ENCODE measurements at places on chromosomes 4 and X. TPM values are rescaled to one million over a fixed set of nuclear protein-coding genes. Genes with fewer than 3 reads are reported as not detected.
A peak's percentile ranks its signal among the peaks of the same experiment; 100 is the strongest.

Gene ZMAT1
- polyA plus RNA-seq = 29.0 TPM

GRCh38 chr4:43990963-43991362 lies 457.6 kb downstream of the KCTD8 start:
- no peak overlapping the region for H3K4me3 ChIP-seq
- DNase-seq = no peak
- no peak overlapping the region for H3K27ac ChIP-seq
- H3K4me1 ChIP-seq = no peaks in the 10 kb centered on the region

DNA sequence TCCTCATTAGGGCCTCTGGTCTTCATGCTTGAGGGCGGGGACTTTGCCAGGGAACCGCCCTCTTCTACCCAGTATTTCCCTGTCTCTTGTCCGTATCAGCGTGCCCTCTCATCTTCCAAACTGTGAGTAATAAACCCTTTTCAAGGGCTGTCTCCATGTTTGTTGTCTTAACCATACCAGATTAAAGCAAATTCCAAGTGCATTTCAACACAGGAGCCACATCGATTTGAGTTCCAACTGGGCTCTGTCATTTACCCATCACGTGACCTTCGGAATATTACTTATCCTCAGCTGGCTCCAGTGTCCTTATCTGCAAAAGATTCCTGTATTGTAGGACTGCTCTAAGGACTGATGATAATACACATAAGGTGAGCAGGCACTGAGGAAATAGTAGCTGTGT lies 6.4 kb upstream of the PHEX start:
- no peak for DNase-seq
- no peaks in the 10 kb centered on the region for H3K36me3 ChIP-seq
- no peaks in the 10 kb centered on the region for H3K27me3 ChIP-seq
- H3K4me3 ChIP-seq = no peak overlapping the region
- H3K4me1 ChIP-seq = no peaks in the 10 kb centered on the region
- no peak overlapping the region for H3K27ac ChIP-seq

Gene BANK1
- polyA plus RNA-seq = 2.3 TPM

- H3K27me3 ChIP-seq = no peaks in the 10 kb centered on the region
- no peaks in the 10 kb centered on the region for H3K36me3 ChIP-seq
- peaks cover 2% of the 10 kb centered on the region for H3K4me1 ChIP-seq
- no peak overlapping the region for H3K27ac ChIP-seq
- no peak overlapping the region for H3K4me3 ChIP-seq
These were observed 21.2 kb downstream of the SRD5A3 start for GRCh38 chr4:55367084-55367722.

GRCh38 chrX:8879750-8880149 lies 78.6 kb upstream of the FAM9A start:
- DNase-seq = no peak
- no peak overlapping the region for H3K27ac ChIP-seq
- H3K4me1 ChIP-seq = no peaks in the 10 kb centered on the region
- H3K4me3 ChIP-seq = no peak overlapping the region
- H3K27me3 ChIP-seq = no peaks in the 10 kb centered on the region

Gene GPR119
- polyA plus RNA-seq = not detected

- H3K36me3 ChIP-seq = no peaks in the 10 kb centered on the region
- no peak overlapping the region for H3K4me3 ChIP-seq
- no peaks in the 10 kb centered on the region for H3K4me1 ChIP-seq
These were observed 109.2 kb upstream of the CXCL13 start for GRCh38 chr4:77496457-77496856.

DNA sequence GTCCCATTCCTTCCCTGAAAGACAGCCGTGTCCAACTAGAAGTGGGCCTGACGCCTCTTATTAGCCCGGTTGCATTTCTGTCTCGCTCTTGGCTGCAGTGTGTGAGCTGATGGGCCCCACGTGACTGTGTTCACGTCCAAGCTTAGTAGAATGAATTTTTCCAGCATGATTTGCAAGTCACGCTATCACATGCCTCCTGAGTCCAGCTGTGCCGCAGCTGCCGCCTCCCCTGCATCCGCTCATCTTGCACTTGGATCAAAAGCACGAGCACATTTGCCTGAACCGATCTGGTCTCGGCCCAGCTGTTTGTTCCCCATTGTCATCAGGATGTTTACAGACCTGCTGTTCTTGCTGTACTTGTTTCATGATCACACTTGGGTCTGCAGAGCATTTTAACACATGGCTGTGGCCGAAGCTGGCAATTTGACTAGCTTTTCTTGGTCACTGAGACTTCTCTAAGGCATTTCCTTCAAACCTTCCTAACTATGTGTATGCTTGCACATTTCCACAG lies 126.5 kb downstream of the KIT start:
- H3K27me3 ChIP-seq = no peaks in the 10 kb centered on the region
- H3K4me1 ChIP-seq = peaks cover 12% of the 10 kb centered on the region
- peak; percentile 71 for DNase-seq
- H3K36me3 ChIP-seq = no peaks in the 10 kb centered on the region
- peak overlapping the region; percentile 53 for H3K27ac ChIP-seq
- H3K4me3 ChIP-seq = no peak overlapping the region

DNA sequence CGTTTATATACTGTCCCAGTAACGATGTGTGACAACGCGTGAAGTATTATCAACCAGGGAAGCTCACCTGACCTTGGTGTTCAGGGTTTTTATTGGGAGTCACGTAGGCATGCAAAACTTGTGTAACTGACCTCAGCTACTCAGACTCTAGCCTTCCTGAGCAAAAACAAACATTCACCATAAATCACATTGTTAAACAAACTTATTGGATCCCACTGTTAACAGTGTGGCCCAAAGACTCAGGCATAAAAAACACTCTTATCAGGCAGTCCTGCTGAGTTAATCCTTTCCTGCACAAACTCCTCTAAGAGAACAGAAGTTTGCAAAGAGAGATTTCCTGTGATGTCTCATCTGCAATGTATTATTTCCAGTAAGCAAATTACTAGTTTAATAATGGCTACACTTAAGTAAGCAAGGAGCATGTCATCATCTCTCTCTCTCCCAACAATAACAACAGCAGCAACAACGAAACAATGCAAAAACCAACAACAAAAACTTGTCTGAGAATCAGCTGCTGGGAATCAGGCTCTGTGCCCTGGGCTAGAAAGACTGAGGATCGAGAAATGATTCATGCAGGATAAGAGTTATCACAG lies 12.0 kb downstream of the GAGE1 start:
- H3K27me3 ChIP-seq = peaks cover 7% of the 10 kb centered on the region
- no peak for DNase-seq
- H3K36me3 ChIP-seq = no peaks in the 10 kb centered on the region
- H3K27ac ChIP-seq = no peak overlapping the region
- no peaks in the 10 kb centered on the region for H3K4me1 ChIP-seq

Gene UNC5C
- 43.6 TPM for polyA plus RNA-seq

DNA sequence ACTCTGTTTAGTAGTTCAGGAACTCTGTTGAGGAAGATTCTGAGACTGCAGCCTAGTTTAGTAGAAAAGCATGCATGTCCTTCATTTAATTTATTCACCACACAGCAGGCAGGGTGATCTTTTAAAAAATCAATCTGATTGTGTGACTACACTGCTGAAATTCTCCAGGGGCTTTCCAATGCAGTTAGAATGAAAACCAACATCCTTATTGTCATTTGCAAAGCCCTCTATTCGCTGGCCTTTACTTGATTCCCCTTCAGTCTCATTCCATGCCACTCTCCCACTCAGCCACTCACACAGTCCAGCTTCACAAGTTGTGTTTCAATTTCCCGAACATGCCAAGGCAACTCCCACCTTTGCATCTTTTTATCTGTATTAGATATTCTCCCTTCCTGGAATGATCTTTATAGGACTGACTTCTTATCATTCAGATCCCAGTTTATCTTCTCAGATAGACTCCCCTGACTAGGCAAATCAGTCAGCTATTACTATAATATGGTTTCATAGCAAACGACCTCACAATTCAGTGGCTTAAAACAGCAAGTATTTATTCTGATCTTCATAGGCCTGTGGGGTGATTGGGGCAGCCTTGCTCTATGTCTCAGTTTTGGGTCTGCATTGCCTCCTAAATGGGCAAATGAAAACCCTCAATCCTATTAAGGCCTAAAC lies 21.3 kb upstream of the FTHL17 start:
- no peaks in the 10 kb centered on the region for H3K27me3 ChIP-seq
- H3K27ac ChIP-seq = no peak overlapping the region
- H3K36me3 ChIP-seq = no peaks in the 10 kb centered on the region
- H3K4me3 ChIP-seq = no peak overlapping the region
- H3K4me1 ChIP-seq = no peaks in the 10 kb centered on the region

DNA sequence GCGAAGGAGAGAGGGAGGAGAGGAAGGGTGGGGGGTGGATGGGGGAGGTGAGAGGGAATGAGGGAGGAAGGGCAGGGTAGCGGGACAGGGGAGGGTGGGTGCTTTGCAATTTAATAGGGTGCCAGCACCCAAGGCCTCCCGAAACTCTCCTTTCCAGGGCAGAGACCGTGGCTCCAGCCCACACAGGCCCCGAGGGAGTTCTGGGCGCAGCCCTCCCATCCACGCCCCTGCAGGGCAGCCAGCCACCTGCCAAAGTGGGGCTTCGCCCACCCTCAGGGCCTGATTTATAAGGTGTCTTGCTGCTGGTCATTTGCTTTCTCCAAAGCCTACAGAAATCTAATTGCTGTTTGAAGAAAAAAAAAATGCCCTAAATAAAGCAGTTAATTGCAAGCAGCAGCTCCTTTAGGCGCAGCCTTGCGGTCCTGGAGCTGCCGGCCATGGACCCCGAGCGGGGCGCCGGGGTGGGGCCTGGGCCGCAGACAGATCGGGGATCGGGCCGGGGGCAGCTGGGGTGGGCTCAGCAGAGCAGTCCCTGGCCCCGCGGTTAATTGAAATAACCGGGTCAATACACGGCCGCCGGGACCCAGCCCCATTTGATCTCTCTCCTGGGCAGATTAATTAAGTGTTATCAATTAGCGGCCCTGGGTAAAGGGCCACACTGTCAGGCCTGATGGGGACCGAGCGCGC lies 106.0 kb upstream of the NKX1-1 start:
- peaks cover 14% of the 10 kb centered on the region for H3K27me3 ChIP-seq
- H3K4me3 ChIP-seq = peak overlapping the region; percentile 9
- peaks cover 6% of the 10 kb centered on the region for H3K4me1 ChIP-seq
- H3K36me3 ChIP-seq = no peaks in the 10 kb centered on the region

Gene EFNB1
- polyA plus RNA-seq = 66.8 TPM

DNA sequence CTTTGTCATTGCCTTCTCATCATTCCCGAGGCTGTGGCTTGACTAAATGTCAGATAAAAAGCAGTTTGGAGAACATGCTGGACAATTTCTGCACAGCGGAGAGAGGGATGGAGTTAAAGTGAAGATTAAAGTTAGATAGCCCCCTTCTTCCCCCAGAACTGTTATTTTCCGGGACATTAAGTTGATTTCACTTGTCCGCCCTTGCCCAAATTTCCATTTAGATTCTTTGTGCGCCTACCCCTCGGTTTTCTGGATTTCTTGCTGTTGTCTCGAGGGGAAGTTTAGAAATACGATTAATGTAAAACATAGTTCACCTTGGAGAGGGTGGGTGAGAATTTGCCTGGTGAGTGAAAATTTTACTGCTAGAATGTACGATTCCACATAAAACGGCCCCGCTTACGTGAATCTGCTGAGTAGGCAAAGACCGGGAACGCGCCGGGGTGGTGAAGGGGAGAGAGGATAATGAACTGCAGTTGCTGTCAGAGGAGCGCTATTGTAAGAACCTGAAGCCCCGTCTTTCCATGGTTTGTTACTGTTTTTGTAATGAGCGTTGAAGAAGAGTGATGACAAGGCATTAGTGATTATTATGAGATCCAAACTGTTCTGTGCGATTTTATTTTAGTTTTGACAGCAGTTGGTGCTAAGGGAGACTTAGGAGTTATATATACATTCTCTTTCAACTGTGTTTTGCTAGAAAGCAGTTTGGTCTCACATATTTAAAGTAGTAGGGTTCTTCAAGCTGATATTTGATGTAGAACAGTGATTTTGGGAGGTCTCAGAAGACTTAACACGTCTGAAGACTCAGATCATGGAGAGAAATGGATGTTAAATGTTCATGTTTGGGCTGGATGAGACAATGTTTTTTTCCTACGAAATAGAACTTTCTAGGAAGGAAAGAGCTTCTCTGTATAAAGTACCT lies 73.0 kb downstream of the AFF1 start:
- H3K36me3 ChIP-seq = no peaks in the 10 kb centered on the region
- H3K27me3 ChIP-seq = no peaks in the 10 kb centered on the region
- peaks cover 64% of the 10 kb centered on the region for H3K4me1 ChIP-seq
- H3K4me3 ChIP-seq = peak overlapping the region; percentile 75

GRCh38 chr4:167020410-167020809 lies 213.9 kb downstream of the SPOCK3 start:
- H3K27me3 ChIP-seq = no peaks in the 10 kb centered on the region
- DNase-seq = no peak
- no peaks in the 10 kb centered on the region for H3K36me3 ChIP-seq
- no peaks in the 10 kb centered on the region for H3K4me1 ChIP-seq
- no peak overlapping the region for H3K4me3 ChIP-seq
- no peak overlapping the region for H3K27ac ChIP-seq

DNA sequence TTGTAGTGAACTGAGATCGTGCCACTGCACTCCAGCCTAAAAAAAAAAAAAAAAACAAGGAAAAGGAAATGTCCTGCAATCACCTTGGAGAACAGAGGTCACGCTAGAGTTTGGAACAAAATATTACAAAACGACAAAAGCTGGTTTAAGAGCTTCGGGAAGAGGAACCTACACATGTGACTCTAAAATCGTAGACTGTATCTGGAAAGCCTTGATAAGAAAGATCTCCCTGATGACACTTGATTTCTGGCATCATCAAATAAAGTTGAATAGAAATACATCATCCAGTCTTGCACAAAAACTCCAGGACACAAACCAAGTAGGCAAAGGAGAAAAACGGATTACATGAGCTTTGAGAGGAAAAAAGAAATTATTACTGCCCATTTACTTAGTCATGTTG lies 31.1 kb upstream of the DOCK11 start:
- H3K36me3 ChIP-seq = no peaks in the 10 kb centered on the region
- H3K27ac ChIP-seq = no peak overlapping the region
- H3K4me1 ChIP-seq = no peaks in the 10 kb centered on the region
- no peaks in the 10 kb centered on the region for H3K27me3 ChIP-seq

DNA sequence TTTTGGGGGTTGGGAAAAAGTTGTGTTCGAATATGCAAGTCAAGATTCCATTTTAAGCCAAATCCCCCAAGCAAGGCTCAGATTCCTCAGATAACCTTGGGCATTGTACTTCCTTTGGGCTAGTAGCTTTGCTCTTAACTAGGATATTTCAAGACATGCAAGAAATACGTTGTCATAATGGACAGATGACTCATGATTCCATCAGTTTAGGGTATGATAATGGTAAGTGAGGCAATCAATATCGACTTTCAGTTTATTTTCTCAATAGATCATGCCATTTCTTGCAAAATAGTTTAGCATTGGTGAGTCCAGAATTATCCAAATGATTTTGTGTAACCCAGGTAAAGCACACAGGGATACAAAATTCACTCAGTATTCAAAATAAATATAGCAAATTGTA lies 25.4 kb downstream of the CFAP299 start:
- H3K27me3 ChIP-seq = peaks cover 11% of the 10 kb centered on the region
- H3K4me3 ChIP-seq = no peak overlapping the region
- no peaks in the 10 kb centered on the region for H3K36me3 ChIP-seq
- no peak overlapping the region for H3K27ac ChIP-seq
- no peak for DNase-seq

Gene CSN1S1
- not detected for polyA plus RNA-seq

- H3K27me3 ChIP-seq = peaks cover 66% of the 10 kb centered on the region
- peak; percentile 57 for DNase-seq
- no peak overlapping the region for H3K27ac ChIP-seq
- peaks cover 11% of the 10 kb centered on the region for H3K4me1 ChIP-seq
These were observed 134.5 kb downstream of the FAM53A start for GRCh38 chr4:1549638-1550035.

Data from left lung (tissue), 14 donors.